ENCODE measurements at places on chromosomes 6 and 20. TPM values are rescaled to one million over a fixed set of nuclear protein-coding genes. Genes with fewer than 3 reads are reported as not detected.

DNA sequence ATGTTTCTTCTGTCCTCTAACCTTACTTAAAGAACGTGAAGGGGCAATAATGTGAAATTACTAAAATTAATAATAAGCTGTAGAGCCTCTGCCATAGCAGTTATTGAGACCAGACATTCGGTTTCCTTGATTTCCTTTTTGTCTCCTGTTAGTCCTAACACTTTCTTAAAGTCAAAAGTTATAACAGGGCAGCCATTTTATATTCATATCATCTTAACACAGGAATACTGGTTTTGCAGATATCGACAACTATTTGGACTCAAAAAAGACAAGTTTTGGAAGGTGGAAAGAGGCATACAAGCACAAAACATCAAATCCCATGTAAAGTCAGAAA is 33.5 kb downstream of the HFE start:
- H3K27me3 ChIP-seq: peaks cover 14% of the 10 kb centered on the region
- no peak for DNase-seq
- peaks cover 49% of the 10 kb centered on the region for H3K36me3 ChIP-seq
- peaks cover 24% of the 10 kb centered on the region for H3K4me1 ChIP-seq
- H3K27ac ChIP-seq: peak overlapping the region; percentile 92

DNA sequence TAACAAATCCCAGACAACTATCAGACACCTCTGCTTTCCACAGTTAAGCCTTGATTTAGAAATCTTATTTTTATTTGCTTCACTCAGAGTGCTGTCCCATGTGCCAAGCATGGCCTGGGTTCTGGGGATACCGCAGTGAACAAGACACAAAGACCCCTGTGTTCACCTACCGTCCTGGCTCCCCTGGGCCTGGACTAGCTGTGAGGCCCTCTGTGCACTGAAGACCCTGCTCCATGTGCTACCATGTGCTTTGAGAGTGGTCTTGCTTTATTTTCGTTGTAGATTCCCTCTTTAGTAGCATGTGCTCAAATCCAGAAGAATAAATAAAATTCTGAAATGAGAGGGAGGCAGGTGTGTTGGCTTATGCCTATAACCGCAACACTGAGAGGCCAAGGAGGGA is 22.5 kb downstream of the SUMO4 start:
- no peak overlapping the region for H3K27ac ChIP-seq
- no peaks in the 10 kb centered on the region for H3K36me3 ChIP-seq
- peaks cover 10% of the 10 kb centered on the region for H3K27me3 ChIP-seq
- no peak overlapping the region for H3K4me3 ChIP-seq

GRCh38 chr6:71420095-71420692 is 131.6 kb downstream of the OGFRL1 start:
- peak; percentile 63 for DNase-seq
- peaks cover 63% of the 10 kb centered on the region for H3K36me3 ChIP-seq
- H3K4me1 ChIP-seq: peaks cover 20% of the 10 kb centered on the region
- H3K27ac ChIP-seq: peak overlapping the region; percentile 87
- H3K4me3 ChIP-seq: peak overlapping the region; percentile 81

MYB gene
- 3.1 TPM for total RNA-seq

DNA sequence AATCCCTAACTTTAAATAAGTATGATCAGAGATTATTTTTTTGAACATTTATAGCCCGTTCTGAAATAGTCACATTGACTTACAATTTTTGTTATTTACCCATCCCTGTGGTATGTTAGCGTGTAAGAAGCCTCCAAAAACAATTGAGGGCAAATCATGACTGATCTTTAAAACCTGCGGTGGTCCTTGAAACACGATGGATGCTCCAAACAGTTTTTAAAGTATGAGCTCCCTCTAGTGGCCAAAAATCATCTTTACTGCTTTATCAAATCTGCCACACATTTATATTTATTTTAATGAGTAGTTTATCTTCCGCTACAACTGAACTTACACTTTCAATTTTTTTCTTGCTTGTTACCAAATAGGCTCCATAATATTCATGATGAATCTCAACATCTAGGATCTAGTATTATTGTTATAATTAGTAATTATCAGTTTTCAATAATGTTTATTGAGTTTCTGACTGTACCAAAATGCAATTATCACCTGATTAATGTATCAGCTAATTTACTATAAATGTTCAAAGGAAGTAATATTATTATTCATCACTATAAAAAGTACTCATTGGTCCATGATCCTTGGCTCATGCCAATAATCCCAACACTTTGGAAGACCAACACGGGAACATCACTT is 52.2 kb downstream of the MARCKS start:
- DNase-seq: peak; percentile 32
- no peaks in the 10 kb centered on the region for H3K27me3 ChIP-seq
- H3K4me1 ChIP-seq: no peaks in the 10 kb centered on the region
- no peak overlapping the region for H3K27ac ChIP-seq

- no peaks in the 10 kb centered on the region for H3K4me1 ChIP-seq
- H3K4me3 ChIP-seq: no peak overlapping the region
- H3K27me3 ChIP-seq: no peaks in the 10 kb centered on the region
Observed at GRCh38 chr6:15804164-15805154, 141.6 kb upstream of the DTNBP1 start.

- H3K27me3 ChIP-seq: no peaks in the 10 kb centered on the region
- H3K4me3 ChIP-seq: peak overlapping the region; percentile 7
- H3K36me3 ChIP-seq: peaks cover 41% of the 10 kb centered on the region
Observed at GRCh38 chr20:35305682-35306556, 13.7 kb upstream of the FAM83C start.

DNA sequence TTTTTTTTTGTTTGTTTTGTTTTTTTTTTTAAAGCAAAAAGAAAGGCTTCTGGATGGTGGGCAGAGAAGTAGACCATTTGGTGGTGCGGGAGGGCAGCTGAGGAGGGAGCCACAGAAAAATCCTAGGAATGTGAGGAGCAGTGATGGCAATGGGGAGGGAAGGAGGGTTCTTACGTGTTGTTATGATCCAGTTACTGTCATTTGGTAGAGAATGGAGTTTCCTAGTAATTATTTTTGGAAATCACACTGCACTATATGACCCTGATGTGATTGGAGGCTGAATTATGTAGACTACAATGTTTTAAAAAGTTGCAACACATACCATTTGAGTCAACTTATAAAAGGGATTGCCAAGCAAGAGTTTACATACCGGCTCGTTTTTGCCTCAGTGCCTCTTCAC is 22.1 kb downstream of the ADGRF5 start:
- H3K4me1 ChIP-seq: peaks cover 9% of the 10 kb centered on the region
- no peak for DNase-seq
- H3K27me3 ChIP-seq: no peaks in the 10 kb centered on the region
- H3K4me3 ChIP-seq: no peak overlapping the region
- no peaks in the 10 kb centered on the region for H3K36me3 ChIP-seq
- H3K27ac ChIP-seq: no peak overlapping the region

DNA sequence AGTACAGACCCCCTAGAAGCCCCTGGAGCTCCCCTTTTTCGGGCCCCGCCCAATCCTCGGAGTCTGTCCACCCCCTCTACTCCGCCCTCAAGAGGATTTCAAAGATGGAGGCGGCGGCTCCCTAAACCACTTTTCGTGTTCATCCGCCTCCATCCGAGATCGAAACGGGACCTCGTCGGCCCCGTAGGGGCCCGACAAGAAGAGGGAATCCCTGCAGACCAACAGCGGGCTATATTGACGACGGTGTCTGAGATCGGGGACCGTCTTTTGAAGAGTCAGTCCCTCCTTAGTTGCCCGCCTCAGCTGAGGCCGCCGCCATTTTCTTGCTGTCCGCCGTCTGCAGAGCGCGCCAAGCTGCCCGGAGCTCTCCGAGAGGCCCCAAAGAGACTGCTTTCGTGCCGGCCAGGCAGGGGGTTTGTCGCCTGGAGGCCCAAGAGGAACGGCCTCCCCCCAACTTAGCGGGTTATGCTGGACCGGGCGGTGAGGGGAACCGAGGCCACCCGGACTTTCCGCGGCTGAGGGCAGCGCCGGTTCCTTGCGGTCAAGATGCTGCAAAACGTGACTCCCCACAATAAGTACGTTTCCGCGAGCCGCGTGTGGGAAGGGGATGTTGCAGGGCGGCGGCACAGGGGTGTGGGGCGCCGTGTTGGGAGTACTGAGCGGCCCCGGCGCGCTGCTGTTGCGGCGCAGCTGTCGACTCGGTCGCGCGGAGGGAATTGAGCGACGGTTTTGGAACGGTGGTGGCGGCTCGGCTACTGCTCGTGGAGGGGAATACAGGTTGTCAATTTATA is 4.2 kb downstream of the BRD2 start:
- H3K4me1 ChIP-seq: peaks cover 33% of the 10 kb centered on the region
- no peaks in the 10 kb centered on the region for H3K27me3 ChIP-seq
- H3K36me3 ChIP-seq: peaks cover 100% of the 10 kb centered on the region
- DNase-seq: no peak
- peak overlapping the region; percentile 77 for H3K4me3 ChIP-seq

Measured in Calu3 (cell line).